Activated CD4-positive, CD25-positive, alpha-beta regulatory T cell treated with anti-CD3 and anti-CD28 coated beads, Interleukin-2, amount 50 U/mL, for 72 hours (primary cell): ENCODE measurements at places on chromosomes 16 and 17.

GRCh38 chr16:11088831-11089230 is 144.5 kb downstream of the CLEC16A start:
- DNase-seq = peak; percentile 29

DNA sequence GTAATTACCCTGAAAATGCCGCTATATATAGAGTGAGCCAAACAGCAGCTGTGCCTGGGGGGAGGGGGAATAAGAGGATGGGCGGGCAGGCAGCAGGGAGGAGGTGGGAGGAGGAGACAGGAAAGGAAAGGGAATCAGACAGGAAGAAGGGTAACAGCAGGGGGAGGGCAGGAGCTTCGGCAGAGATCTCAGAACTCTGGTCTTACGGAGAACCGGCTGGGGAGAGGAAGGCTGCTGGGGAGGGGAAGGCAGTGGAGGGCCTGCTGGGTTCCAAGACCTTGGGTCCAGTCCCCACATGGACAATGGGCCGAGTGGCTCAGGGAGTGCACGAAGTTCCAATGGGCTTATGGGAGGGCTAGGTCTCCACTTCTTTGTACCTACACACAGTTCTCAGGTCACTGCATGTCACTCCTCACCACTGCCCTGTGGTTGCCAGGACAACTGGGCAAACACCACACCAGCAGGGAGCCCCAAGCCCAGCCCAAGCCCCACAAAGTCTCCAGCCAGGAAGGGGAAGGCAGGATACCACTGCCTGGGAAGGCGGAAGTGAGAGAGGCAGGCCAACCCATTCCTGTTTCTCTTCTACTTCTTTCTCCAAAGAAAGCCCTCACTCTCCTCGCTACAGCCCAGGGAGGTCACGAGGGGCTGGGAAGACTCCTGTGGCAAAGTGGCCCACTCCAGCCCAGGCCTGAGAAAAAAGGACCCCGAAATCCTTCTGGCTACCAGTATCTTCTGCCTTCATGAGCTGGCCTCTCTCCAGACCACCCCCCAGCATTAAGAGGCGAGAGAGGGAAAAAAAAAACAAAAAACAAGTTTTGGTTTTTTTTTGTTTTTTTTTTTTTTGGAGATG is 25.3 kb downstream of the G6PC3 start:
- DNase-seq = no peak

GRCh38 chr17:9115214-9116191 is 94.2 kb downstream of the NTN1 start:
- DNase-seq = no peak

DNA sequence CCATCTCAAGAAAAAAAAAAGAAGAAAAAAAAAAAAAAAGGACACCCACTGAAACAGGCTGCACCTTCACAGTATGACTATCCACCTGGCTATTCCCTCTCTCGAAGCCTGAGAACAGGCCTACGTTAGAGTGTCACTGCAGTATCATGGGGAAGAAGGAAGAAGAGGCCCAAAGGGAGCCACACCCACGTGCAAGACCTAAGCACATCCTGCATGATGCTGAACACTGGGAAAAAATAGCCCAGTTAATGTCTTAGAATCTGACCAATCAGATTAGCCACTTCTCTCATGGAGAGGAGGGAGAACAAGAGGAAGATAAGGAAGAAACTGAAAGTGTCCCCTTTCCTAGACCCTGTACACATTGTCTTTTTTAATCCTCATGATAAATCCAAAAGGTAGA is 19.5 kb upstream of the MED13 start:
- DNase-seq = no peak

DNA sequence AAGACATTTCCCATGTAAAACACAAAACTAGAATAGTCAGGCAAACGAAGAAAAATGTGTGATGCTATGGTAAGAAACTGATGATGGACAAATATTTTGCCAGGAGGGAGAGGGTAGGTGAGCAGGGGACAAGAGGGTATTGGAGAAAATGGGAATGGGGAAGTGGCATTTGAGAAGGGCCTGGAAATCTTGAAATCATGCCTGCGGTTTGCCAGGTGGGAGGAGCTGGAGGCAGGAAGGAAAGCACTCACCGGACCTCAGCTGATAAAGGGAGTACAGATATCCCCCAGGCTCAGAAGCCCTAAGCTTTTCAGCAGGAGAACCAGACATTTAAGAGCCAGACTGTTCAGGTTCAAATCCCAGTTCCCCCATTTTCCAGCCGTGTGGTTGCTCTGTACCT is 103.6 kb downstream of the GSG1L start:
- DNase-seq = no peak

DNA sequence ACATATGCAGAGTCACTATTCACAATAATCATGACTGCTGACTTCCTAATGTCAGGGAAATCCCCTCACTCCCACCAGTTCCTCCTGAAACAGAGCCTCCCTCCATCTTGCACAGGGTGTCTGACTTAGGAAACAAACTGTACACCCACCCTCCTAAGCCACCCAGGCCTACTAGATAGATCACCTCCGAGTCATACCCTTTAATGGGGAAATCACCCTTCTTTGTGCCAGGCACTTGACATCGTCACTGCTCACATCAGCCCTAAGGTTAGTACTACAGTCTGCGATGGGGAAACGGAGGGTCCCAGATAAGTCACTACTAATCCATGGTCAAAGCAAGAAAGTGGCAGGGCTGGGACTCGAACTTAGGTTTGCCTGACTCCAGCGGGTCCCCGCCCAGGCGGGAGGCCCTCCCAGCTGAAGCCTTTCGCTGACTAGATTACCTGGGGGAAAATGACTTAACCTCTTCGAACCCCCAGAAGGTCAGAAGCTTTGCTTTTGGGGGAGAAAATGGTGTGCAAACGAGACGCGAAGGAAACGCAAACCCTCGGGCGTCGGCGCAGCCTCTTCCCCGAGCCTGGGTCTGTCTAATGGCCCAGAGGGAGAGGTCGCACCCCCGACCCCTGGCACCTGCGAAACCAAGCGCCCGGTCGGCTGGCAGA is 3.4 kb upstream of the MLLT6 start:
- peak; percentile 79 for DNase-seq

DNA sequence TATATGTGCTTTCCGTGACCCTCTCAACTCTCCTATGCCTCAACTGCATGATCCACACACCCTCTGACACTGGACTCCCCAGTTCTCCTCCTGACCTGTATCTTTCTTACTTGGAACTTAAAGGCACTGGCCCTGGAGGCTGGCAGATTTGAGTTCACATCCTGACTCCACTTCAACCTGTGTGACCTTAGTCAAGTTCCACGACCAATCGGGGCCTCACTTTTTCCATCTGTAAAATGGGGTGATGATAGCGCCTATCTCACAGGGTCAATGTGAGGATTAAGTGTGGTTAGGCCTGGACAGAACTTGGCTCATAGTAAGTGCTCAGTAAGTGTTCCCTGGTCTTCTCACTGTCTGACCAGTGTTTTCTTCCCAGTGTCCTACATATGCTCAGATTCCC is 25.1 kb downstream of the MARF1 start:
- no peak for DNase-seq
